Activated CD4-positive, alpha-beta T cell treated with anti-CD3 and anti-CD28 coated beads, Interleukin-2, amount 10 ng/mL, durations not matched to agents 7 days and 5 days (primary cell): ENCODE measurements at places on chromosomes 16 and 17. TPM values are rescaled to one million over a fixed set of nuclear protein-coding genes. Genes with fewer than 3 reads are reported as not detected.

PRSS8 gene
- 0.17 TPM for total RNA-seq

- H3K27ac ChIP-seq: no peak overlapping the region
- peaks cover 37% of the 10 kb centered on the region for H3K27me3 ChIP-seq
- H3K4me1 ChIP-seq: peaks cover 8% of the 10 kb centered on the region
These were observed 46.6 kb upstream of the SLC38A10 start for GRCh38 chr17:81341516-81342268.

CYBC1 gene
- 324 TPM for total RNA-seq

KRTAP4-9 gene
- not detected for total RNA-seq

- no peak for DNase-seq
- H3K27me3 ChIP-seq: peaks cover 4% of the 10 kb centered on the region
- no peaks in the 10 kb centered on the region for H3K36me3 ChIP-seq
- no peak overlapping the region for H3K27ac ChIP-seq
These were observed 3.4 kb downstream of the CASKIN2 start for GRCh38 chr17:75511610-75512575.

HOXB2 gene
- 3.4 TPM for total RNA-seq

SOCS1 gene
- 127 TPM for total RNA-seq

DNA sequence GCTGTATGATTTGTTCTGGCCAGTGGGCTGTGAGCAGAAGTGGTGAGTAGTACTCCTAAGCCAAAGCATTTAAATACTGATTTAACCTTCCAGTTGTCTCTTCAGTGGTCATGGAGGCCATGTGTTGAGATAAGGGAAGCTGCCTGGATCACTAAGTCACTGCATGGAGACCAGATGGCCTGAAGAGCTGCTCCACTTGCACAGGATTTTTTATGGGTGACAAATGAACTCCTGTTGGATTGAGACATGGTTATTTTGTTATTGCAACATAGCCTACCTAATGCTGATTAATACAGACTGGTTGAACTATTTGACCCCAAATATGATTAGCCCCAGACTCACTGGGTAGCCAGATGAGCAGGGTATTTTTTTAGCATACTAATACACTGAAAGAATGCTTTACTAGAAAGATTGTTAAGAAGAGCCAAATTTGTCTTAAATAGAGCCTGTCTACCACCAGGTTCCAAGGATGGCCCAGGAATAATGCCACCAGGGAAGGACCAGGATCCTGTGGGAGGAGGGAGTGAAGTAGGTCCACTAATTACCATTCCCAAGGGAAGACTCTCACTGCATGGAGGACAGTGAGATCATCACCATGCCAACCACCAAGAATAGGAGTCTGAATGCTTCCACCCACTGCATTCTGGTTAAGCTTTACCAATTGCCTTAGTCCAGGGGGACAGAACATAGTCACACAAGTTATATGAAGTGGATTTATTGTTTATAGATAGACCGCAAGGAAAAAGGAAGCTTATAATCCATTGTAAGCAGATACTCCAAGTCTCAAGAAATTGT, 187.4 kb upstream of the IRX6 start:
- H3K4me3 ChIP-seq: no peak overlapping the region
- no peaks in the 10 kb centered on the region for H3K36me3 ChIP-seq
- H3K27me3 ChIP-seq: no peaks in the 10 kb centered on the region
- H3K4me1 ChIP-seq: no peaks in the 10 kb centered on the region

- DNase-seq: no peak
- no peaks in the 10 kb centered on the region for H3K27me3 ChIP-seq
- H3K4me3 ChIP-seq: peak overlapping the region; percentile 80
- peak overlapping the region; percentile 89 for H3K27ac ChIP-seq
- peaks cover 25% of the 10 kb centered on the region for H3K36me3 ChIP-seq
These were observed 1.5 kb upstream of the RNF157 start for GRCh38 chr17:76241691-76242255.

GRCh38 chr16:88561485-88562359, 8.5 kb upstream of the ZC3H18 start:
- no peak overlapping the region for H3K27ac ChIP-seq
- H3K36me3 ChIP-seq: no peaks in the 10 kb centered on the region

C16orf96 gene
- 0.22 TPM for total RNA-seq

- no peaks in the 10 kb centered on the region for H3K27me3 ChIP-seq
- H3K36me3 ChIP-seq: no peaks in the 10 kb centered on the region
- H3K27ac ChIP-seq: peak overlapping the region; percentile 89
- DNase-seq: peak; percentile 86
- H3K4me3 ChIP-seq: peak overlapping the region; percentile 77
- peaks cover 70% of the 10 kb centered on the region for H3K4me1 ChIP-seq
These were observed 22.7 kb downstream of the TMEM235 start for GRCh38 chr17:78253946-78254672.

KCNJ2 gene
- not detected for total RNA-seq

- no peaks in the 10 kb centered on the region for H3K36me3 ChIP-seq
- H3K27ac ChIP-seq: no peak overlapping the region
- DNase-seq: no peak
- H3K27me3 ChIP-seq: no peaks in the 10 kb centered on the region
- no peaks in the 10 kb centered on the region for H3K4me1 ChIP-seq
These were observed 12.0 kb downstream of the TBC1D16 start for GRCh38 chr17:80023481-80024205.

- H3K4me3 ChIP-seq: no peak overlapping the region
- peaks cover 7% of the 10 kb centered on the region for H3K4me1 ChIP-seq
- DNase-seq: no peak
- peaks cover 6% of the 10 kb centered on the region for H3K36me3 ChIP-seq
- H3K27me3 ChIP-seq: peaks cover 7% of the 10 kb centered on the region
These were observed 19.0 kb upstream of the ITPRIPL2 start for GRCh38 chr16:19094542-19095365.

DNA sequence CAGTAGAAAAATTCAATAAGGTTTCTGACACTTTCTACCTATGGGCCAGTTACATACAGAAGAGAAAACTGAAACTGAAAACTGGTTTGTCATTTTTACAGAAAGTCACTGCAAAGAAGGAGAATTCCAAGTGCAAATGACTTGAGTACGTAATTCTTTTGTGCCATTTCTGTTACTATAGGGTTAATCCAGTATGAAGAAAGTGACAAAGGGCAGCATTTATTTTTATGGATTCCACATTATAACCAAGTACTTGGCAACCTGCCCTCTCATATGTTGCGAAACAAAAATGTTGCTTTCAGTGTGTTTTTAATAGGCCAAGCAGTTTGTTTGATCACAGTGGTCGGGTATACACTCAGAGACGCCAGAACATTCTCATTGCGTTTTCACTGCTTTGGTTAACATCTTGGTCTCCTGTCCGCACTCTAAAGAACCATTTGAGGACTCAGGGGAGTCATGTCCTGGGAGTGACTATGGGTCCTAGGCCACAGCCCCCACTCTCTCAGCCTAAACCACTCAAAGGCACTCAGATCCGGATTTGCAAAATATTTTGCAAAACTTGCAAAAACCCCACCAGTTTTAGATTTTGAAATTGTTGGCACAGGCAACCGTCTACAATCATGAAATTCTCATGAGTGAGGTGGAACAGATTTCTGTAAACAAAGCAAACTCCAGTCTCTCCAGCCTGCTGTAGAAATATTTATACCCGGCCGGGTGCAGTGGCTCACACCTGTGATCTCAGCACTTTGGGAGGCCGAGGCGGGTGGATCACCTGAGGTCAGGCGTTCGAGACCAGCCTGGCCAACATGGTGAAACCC, 15.4 kb upstream of the HELZ start:
- no peak for DNase-seq
- no peak overlapping the region for H3K27ac ChIP-seq

HAGH gene
- 45.6 TPM for total RNA-seq

DNA sequence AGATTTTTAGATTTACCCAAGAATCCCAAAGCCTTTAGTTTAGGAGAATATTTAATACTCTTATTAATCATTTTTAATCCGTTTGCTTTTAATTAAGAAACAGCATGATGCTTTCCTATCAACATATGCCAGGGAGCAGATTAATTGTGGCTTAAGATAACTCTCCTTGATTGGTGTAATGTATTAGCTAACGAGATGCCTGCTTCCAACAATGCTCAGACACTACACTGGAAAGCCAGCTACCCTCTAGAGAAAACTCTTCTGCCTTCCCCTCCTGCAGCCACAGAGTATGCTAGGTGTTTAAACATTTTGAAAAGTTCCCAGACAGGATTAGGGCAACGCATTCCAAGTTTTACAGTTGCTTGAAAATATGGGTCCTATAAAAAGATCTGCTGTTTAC, 142.2 kb downstream of the AATF start:
- peaks cover 59% of the 10 kb centered on the region for H3K4me1 ChIP-seq
- H3K27ac ChIP-seq: peak overlapping the region; percentile 94
- no peak overlapping the region for H3K4me3 ChIP-seq
- H3K36me3 ChIP-seq: peaks cover 27% of the 10 kb centered on the region

GRCh38 chr16:66364117-66364958, 2.2 kb upstream of the CDH5 start:
- H3K27me3 ChIP-seq: peaks cover 41% of the 10 kb centered on the region
- H3K36me3 ChIP-seq: no peaks in the 10 kb centered on the region
- H3K4me3 ChIP-seq: no peak overlapping the region
- H3K4me1 ChIP-seq: peaks cover 15% of the 10 kb centered on the region

DNA sequence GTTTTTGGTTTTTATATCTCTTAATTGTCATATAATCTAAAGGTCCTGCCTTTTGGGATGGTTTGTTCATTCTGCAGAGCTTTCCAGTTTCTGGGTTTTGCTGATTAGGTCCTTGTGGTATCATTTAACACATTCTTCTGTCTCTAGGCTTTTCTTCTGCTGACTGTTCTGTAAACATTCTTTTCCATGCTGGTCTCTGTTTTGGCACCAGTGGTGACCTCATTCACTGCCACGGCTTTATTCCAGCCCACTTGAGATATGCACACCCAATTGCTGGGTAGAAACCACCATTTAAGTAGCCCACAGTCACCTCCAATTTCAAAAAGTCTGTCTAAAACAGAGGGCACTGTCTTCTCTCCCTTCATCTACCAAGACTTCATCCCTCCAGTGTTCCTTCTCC, 31.1 kb upstream of the COX10 start:
- no peak overlapping the region for H3K4me3 ChIP-seq
- no peak for DNase-seq
- peaks cover 25% of the 10 kb centered on the region for H3K4me1 ChIP-seq
- H3K27ac ChIP-seq: no peak overlapping the region
- H3K36me3 ChIP-seq: peaks cover 53% of the 10 kb centered on the region

- no peak overlapping the region for H3K4me3 ChIP-seq
- no peak overlapping the region for H3K27ac ChIP-seq
These were observed 16.2 kb upstream of the NOG start for GRCh38 chr17:56577190-56577842.

DNA sequence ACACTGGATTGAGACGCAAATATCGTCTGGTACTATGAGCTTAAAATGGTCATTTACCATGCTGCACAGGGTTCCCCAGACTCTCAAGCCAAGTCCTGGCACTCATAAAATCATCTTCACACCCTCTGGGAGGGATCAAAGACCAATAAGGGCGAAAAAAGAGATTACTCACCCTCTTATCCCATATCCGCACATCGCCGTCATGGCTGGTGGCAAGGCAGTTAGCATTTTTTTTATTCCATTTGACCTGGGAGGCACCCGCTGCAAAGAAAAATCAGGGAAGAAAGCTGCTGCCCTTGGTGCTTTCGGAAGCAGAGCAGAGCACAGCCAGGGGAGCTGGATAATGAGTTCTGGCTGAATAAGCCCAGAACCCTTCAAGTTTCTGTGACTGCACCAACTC, 42.4 kb downstream of the WDR59 start:
- H3K27ac ChIP-seq: no peak overlapping the region
- no peaks in the 10 kb centered on the region for H3K4me1 ChIP-seq
- peaks cover 23% of the 10 kb centered on the region for H3K36me3 ChIP-seq
- H3K27me3 ChIP-seq: no peaks in the 10 kb centered on the region
- H3K4me3 ChIP-seq: no peak overlapping the region
- DNase-seq: no peak

DNA sequence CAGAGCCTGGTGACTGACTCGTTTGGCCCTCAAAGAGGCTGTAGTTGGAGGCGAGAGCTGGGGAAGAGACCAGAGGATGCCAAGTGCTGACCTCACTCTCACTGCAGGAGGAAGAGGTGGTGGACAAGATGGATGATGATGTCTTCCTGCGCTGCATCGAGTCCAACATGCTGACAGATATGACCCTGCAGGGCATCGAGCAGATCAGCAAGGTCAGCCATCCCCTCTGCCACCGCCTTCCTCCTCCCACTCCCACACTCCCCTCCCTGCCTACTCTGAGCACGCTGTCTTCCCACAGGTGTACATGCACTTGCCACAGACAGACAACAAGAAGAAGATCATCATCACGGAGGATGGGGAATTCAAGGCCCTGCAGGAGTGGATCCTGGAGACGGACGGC, 26.9 kb downstream of the POLR2A start:
- peaks cover 4% of the 10 kb centered on the region for H3K4me1 ChIP-seq
- DNase-seq: no peak
- peaks cover 65% of the 10 kb centered on the region for H3K36me3 ChIP-seq
- H3K27me3 ChIP-seq: no peaks in the 10 kb centered on the region
- no peak overlapping the region for H3K4me3 ChIP-seq

DNA sequence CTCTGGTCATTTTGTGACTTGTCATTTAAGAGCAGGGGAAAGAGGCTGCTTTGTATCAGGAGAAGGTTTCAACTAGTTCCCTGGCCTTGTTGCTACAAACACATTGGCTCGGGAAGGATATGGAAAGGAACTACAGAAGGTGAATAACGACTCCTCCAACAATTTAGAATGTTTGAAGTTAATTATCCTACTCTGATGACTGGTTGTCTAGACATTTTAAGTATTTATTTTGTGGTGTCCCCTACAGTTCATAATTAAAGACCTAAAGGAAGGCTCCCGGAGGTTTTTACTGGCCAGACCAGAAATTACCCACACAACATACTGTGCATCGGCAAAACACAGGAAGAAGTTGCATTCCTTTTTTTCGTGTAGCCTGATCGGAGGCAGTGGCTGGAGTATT, 515.8 kb upstream of the SALL1 start:
- no peak for DNase-seq
- no peaks in the 10 kb centered on the region for H3K4me1 ChIP-seq
- H3K36me3 ChIP-seq: no peaks in the 10 kb centered on the region
- no peak overlapping the region for H3K27ac ChIP-seq
- no peak overlapping the region for H3K4me3 ChIP-seq

PIPOX gene
- total RNA-seq: 1.7 TPM

KRT12 gene
- not detected for total RNA-seq

CES1 gene
- 0.89 TPM for total RNA-seq

CCL2 gene
- total RNA-seq: not detected

CES3 gene
- 5.9 TPM for total RNA-seq

DNA sequence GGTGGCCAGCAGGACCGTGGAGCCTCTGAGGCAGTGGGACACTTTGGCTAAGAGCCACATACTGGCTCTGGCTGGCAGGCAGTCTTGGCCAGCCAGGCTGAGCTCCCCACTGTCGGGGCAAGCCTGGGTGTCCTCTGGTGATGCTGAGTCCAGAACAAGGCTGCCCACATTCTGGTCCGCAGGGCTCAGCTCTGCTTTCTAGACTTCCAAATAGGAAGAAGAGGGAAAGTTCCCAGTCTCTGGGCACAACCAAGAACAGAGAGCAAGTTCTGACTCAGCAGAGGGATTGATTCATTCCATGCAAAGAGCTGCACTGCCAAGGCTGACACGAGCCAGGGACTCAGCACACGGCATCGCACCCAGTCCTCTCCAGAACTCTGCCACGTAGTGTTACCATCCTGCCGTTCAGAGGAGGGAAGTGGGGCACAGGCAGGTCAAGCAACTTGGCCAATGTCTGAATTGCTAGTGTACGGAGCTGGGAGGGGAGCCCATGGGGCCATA, 58.9 kb downstream of the NOS2 start:
- H3K4me3 ChIP-seq: no peak overlapping the region
- no peak for DNase-seq
- no peak overlapping the region for H3K27ac ChIP-seq
- H3K36me3 ChIP-seq: no peaks in the 10 kb centered on the region
- H3K27me3 ChIP-seq: peaks cover 4% of the 10 kb centered on the region
